ENCODE measurements at places on chromosomes 3 and 15. TPM values are rescaled to one million over a fixed set of nuclear protein-coding genes. Genes with fewer than 3 reads are reported as not detected.

- no peak for DNase-seq
Observed at GRCh38 chr3:71022551-71023335, 560.8 kb downstream of the FOXP1 start.

DNA sequence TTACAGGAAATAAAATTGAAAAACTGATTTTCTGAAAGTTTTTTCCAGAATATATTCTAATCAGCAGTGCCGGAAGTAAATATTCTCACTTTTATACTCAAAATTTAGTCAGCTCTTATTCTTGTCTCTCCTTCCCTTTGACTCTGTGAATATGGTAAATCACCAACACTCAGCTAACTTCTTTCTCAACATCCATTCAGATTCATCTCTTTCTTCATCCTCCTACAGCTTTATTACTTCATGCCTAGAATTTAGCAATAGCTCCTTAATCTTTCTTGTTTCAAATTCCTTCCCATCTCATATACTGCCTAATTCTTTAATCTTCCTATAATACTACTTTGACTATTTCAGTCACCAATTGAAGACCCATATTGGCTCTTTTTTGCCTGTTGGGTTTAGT, 67.9 kb downstream of the FGF7 start:
- no peak for DNase-seq

GRCh38 chr3:55158345-55158744, 230.5 kb upstream of the LRTM1 start:
- no peak for DNase-seq

GRCh38 chr3:54578417-54578816, 349.4 kb downstream of the LRTM1 start:
- no peak for DNase-seq

GRCh38 chr3:45773714-45774449, 22.5 kb downstream of the SLC6A20 start:
- no peak for DNase-seq

Gene ADAMTS7
- 20.4 TPM for polyA plus RNA-seq

All from muscle of leg (tissue), 16 donors.